ENCODE measurements at places on chromosomes 6 and 20. TPM values are rescaled to one million over a fixed set of nuclear protein-coding genes. Genes with fewer than 3 reads are reported as not detected.
A peak's percentile ranks its signal among the peaks of the same experiment; 100 is the strongest.

DNA sequence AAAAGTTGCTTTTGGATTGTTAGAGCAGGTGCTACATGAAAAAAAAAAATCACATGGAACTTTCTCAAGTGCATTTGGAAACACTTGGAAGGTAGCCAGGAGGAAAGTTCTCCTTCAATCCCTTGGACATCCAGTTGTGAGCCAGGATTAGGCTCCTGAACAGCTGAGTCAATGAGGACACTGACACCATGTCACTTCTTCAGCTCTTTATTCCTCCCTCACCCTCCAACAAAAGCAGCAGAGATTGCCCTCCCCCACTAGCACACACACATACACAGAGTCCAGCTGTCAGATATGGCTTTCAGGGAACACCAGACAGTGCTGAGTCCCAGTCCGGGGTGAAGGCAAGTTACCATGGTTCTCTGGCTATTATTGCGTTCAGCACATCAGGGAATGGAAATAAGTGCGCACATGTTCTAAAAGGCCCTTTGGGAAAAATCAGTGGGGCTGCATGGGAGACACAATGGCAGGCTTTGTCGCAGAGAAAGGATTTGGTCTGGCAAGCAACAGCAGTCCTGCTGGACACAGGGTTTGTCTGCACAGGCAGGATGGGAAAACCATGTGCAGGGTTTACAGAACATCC, 124.7 kb upstream of the MARCKS start:
- peak; percentile 43 for DNase-seq

- peak; percentile 4 for DNase-seq
Observed at GRCh38 chr20:42604998-42605956, 584.4 kb downstream of the PTPRT start.

The CCM2L gene
- polyA plus RNA-seq = 1.1 TPM

DNA sequence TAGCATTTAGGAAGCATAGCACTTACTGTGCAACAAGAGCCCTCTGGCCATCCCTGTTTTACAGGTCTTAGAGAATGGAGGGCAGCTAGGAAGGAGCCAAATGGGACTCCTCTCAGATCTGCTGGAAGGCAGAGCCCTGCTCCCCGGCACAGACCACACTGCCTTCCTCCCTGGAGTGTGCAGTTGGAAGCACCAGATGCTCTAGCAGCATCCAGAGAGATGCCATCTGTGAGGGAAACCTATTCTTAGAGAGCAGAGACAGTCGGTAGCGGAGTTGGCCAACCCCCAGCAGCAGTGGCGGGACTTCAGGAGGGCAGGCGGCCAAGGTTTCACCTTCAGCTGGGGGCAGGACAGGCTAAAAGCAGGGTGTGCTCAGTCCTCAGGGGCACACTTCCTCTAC, 16.7 kb upstream of the E2F1 start:
- no peak for DNase-seq

The PREP gene
- polyA plus RNA-seq = 48.8 TPM

DNA sequence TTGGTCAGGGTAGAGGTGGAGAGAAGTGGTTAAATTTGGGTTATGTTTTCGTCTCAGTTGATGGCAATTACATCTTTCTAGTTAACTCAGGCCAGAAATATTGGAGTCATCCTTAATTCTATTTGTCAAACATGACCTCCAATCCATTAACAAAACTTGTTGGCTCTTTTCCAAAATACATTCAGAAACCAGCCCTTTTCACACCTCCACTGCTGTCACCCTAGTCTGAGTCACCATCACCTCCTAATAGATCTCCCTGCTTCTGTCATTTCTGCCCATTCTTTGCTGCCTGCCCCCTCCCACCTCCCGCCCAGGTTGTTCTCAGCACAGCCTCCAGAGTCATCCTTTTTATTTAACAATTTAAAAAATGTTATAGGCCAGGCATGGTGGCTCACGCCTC, 3.0 kb upstream of the ABCF1 start:
- no peak for DNase-seq

DNA sequence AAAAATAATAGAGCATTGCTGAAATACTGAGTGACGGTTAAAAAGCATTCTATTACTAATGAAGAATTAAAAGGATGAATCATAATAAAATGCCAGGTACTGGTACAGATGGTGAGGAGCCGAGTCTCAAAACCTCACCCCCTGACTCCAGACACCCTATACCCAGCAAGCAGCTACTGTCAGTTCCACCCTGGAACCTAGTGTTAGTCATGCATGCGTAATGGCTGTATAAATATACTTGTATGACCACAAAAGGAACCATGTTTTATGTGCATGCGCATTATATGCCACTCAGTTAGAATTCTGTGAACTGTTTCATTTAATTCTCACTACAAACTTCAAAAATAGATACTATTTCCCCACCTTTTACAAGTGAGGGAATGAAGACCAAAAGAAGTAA, 568.7 kb upstream of the RNF217 start:
- no peak for DNase-seq

The PLG gene
- 0.54 TPM for polyA plus RNA-seq

DNA sequence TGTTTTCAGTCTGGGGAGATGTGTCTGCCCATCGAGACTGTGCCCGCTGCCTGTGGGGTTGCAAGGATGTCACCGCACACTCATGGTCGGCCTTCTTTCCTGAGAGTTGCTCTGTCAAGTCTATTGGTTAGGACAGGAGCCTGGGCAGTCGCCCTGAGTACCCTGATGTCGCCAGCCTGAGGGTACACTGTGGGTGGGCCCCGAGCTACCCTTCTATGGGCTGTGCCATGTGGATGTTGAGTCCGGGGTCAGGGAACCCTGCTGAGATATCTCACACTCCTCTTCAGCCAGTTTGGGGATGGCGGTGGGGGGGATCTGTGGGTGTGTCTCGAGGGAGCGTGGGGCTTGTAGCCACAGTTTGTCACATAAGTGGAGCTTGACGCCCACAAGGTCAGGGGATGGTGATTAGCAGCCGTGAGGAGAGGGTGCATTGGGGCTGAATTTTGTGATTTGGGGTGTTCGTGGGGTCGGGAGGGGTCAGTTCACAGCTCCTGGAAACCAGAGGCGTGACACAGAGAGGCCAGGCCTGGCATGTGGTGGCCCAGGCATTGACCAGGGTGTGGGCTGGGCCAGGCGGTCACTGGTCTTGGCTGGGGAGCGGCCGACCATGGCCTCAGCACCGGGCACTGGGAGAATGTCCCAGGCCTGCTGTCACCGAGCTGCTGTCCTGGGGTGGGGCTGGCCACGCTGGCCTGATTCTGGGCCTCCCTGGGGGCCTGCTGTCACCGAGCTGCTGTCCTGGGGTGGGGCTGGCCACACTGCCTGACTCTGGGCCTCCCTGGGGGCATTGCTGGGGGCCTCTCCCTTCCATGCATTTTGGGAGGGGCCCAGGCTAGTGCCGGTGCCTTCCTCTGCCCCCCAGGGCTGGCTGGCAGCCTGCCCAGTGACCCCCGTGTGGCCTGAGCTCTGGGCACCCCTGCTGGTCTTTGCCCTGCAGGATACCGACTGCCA, 1.6 kb upstream of the NPBWR2 start:
- no peak for DNase-seq

The MPC1 gene
- polyA plus RNA-seq = 130 TPM

DNA sequence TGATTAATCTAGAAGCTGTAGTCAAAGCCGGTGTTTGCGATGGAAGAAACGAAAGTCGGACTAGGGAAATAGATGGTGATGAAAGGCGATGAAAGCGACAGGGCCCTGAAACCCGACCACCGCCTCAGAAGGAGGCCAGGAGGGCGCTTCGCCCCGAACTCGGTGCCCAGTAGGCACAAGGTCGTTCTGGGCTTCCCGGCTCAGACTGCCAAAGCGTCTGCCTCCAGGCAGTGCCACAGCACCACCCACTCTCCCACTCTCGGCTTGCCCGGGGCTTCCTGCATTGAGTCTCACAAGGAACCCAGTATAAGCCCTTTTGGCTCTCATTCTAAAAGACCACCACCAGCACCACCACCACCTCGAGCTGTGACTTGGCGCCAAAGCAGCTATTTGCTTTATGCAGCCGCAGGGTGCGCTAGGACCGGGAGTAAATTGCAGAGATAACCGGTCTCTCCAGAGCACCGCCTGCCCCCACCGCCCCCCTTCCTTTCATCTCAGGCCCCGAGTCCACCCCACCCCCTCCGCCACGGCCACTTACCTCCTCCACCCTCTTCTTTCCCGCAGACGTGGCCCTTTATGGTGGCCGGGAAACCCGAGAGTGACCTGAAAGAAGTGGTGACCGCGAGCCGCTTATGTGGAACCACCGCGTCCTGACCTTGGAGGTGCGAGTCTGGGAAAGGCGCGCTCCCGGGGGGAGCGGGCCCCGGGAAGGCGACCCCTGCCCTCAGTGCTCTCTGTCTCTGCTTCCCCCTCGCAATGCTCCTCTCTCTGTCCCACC, 2.4 kb downstream of the TCF21 start:
- peak; percentile 31 for DNase-seq

- DNase-seq = no peak
Observed at GRCh38 chr20:34541264-34541901, 17.1 kb upstream of the MAP1LC3A start.

The PAX1 gene
- not detected for polyA plus RNA-seq

The AKIRIN2 gene
- 19.9 TPM for polyA plus RNA-seq

The OLIG3 gene
- polyA plus RNA-seq = not detected

DNA sequence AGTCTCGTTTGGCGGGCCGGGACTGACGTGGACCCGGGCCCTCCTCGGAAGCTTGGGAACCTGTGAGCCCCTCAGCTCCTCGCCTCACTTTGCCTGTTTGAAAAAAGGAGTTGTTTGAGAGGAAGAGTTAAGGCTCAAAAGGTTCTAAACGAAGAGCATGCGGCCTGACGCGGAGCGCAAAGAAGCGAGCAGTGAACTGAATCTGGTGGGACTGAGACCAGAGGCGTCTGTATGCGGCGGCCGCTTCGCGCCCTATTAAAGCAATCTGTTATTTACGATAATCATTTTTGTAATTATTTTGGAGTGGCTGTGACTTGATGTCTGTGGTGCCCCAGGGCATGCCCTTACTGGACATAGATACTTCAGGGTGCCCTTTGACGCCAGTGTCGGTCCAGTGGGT, 3.3 kb upstream of the TFAP2C start:
- no peak for DNase-seq

The AGER gene
- 6.4 TPM for polyA plus RNA-seq

- no peak for DNase-seq
Observed at GRCh38 chr6:129453073-129453472, 256.9 kb downstream of the ARHGAP18 start.

DNA sequence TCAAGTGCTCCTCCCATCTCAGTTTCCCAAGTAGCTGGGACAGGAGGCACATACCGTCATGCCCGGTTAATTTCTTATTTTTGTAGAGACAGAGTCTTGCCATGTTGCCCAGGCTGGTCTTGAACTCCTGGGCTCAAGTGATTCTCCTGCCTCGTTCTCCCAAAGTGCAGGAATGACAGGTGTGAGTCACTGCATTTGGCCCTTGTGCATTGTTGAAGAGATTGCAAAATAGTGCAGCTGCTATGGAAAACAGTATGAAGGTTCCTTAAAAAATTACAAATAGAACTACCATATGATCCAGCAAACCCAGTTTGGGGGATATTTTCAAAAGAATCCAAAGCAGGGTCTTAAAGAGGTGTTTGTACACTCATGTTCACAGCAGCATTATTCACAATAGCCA, 69.1 kb downstream of the GJA10 start:
- no peak for DNase-seq

- no peak for DNase-seq
Observed at GRCh38 chr20:36794116-36794474, 20.5 kb upstream of the DSN1 start.

GRCh38 chr20:57161478-57162361, 104.7 kb downstream of the BMP7 start:
- DNase-seq = no peak

Data from small intestine (tissue), 16 donors.